NCI-H460 (cell line): ENCODE measurements at places on chromosomes 16 and 17.

- DNase-seq: no peak
These were observed 45.5 kb downstream of the PKD1L3 start for GRCh38 chr16:71954699-71955195.

GRCh38 chr16:49399594-49400364 is 26.2 kb downstream of the C16orf78 start:
- DNase-seq: no peak

DNA sequence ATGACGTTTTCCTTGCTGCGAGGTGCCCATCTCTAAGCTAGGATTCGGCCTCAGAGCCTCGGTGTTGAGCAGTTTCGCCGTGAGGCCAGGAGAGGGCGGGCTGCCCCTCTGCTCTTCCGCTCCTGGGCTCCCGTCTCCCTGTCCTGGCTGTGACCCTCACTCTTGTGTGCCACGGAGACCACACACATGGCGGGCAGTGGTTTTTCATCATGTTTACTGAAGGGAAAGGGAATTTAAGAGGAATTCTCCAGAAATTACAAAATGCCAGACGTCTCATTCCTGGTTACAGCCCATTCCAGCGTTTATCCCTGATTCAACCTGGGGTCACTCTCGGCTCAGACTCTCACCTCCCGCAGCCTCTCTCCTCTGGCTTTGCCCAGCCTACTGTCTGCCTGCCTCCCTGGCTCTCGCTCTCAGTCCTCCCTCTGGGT is 96.8 kb upstream of the ELAC2 start:
- DNase-seq: peak; percentile 52

- no peak for DNase-seq
These were observed 13.7 kb downstream of the RARA start for GRCh38 chr17:40322358-40323315.

DNA sequence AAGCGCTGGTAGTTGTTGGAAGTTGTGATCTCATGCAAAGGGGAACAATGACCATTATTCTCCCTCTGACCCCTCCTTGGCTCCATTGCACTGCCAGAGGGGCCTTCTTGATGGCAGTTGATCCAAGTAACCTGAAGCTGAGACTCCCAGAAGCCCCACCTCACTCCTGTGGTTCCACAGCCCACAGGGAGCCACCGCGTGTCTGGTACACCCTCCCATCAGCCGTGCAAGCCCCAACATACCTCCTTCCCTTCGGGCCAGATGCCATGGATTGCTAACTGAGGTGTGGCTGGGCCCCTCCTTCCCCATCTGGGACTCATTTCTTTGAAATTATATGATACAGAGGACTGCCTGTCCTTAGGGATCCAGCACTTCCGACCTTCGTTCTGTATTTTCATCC is 17.8 kb downstream of the SAP30BP start:
- no peak for DNase-seq

DNA sequence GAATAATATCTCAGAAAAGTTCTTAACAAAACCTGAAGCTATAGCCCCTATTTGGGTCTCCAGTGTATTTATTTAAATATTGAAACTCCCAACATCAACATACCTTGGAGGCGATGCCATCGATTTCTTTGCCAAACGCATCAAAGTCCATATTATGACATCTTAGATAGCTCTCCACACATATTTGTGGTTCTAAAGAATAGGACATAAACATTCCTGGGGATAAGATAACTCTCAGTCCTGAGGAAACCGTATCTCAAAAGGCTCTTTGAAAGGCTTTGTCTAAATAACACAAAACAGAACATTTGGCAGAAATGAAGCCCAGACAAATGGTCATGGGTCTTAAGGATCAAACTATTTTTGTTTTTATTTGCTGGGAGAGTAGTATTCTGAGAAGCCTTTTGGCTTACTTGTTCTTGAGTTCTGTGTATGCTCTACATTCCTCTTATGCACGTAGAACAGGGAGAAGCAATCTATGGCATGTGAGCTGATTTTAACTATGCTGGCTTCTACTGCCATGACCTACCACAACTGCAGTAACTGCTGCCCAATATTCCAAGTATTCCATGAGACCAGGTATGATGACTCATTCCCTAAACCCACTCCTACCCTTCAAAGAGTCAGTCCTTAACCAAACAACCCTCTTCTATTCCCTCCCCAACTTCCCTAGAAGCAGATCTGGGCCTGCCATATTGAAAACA is 279.0 kb upstream of the ZFHX3 start:
- DNase-seq: no peak

DNA sequence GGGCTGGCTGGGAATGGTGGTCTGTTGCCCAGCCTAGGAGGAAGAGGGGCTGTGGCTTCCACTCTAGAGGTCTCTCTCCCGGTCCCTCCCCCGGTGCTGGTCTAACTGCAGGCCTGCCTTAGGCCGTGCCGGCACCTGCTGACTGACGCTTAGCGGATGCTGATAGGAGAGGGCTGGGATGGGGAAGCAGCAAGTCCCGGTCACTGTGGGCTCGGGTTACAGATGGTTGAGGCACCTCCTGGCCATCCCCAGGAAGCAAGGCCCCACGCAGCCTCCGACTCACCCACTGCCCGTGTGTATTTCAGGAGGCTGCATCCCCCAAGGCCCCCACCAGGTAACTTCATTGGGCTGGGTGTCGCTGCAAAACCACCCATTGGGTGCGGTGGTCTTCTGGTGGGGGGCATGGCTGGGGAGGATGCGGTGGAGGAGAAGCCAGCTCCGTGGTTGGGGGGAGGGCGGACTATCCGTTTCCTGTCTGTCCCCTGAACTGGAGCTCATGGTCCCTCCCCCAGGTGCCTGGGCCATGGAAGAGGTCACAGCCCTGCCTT is 278.9 kb downstream of the SEC14L1 start:
- DNase-seq: no peak

GRCh38 chr16:84414789-84415326 is 46.5 kb downstream of the ATP2C2 start:
- DNase-seq: no peak

- DNase-seq: no peak
These were observed 343.8 kb downstream of the TOX3 start for GRCh38 chr16:52203096-52203495.

DNA sequence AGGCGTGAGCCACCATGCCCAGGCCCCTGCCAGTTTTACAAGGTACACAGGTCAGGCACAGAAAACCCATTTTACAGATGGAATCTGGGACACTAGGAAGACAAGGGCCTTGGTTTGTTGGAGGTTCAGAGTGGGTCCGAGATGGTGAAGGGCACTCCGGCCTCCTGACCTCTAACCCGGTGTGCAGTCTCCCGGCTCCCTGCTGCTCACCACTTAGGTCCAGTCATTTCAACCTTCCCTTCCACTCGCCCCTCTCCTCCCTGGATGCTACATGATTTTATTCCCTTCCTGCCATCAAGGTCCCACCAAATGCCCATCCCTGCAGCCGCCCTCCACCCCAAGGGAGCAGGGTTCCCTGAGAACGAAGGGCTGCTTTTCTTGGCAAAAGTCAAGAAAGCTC is 8.7 kb downstream of the ITGAX start:
- DNase-seq: no peak

- peak; percentile 75 for DNase-seq
These were observed 3.5 kb upstream of the PKMYT1 start for GRCh38 chr16:2983706-2984136.

- no peak for DNase-seq
These were observed 70.2 kb downstream of the SMURF2 start for GRCh38 chr17:64591944-64592343.

DNA sequence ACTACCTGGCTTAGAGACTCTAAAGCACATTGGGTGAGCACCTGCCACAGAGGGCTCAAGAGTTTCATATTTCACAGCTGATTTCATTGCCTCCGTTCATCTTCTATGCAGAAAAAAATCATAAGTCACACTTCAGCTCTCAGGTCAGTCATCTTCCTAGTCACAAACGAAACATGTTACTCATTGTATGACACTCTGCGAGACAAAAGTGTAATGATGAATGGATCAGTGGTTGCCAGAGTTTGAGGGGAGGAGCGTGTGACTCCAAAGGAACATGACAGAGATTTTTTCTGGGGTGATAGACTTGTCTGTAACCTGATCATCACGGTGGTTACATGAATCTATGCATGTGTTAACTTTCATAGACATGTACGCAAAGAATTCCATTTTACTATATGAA is 195.2 kb upstream of the CNTNAP4 start:
- DNase-seq: no peak

DNA sequence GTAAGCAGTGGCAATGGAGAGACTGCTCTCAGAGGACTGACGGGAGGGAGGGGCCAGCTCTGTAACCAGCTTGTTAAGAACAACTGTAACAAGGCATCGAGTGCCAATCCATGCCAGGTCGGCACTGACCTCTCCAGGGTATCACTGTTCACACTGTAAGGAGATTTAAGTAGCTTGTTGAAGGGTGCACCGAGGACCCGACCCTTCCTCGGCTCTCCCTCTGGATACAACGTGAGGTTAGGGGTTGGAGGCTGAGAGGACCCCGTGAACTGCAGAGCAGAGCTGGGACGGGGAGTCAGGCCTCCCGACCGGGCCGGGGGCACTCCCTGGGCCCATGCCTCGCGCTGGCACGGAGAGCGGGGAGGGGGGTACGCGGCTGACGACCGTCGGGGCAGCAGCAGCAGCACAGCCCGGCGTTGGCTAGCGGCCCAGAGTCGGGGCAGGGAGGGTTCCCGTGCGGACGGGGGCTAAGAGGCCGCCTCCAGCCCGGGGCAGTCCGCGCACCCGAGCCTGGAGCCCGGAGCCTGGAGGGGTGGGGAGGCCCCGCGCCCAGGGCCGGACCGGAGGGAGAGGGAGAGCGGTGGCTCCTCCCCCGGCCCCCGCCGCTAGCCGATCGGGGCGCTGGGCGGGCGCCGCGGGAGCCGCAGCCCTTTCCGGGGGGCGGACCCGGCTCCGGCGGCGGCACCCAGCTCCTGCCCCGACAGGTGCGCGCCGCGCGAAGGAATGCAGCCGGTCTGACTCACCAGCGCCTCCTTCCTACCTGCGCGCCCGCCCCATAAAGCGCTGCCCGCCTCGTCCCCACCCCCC is at the start of gene ITGB4:
ITGB4 (plus strand) TSS at position 804 of the 807 bp plus-strand sequence. CDS start 3,245 bp downstream, outside the sequence.
- no peak for DNase-seq

GRCh38 chr17:5948811-5949210 is 121.4 kb upstream of the WSCD1 start:
- DNase-seq: no peak

GRCh38 chr17:34305606-34306005 is 13.6 kb upstream of the CCL8 start:
- no peak for DNase-seq

GRCh38 chr17:66087073-66087472 is 104.9 kb downstream of the CEP112 start:
- no peak for DNase-seq

DNA sequence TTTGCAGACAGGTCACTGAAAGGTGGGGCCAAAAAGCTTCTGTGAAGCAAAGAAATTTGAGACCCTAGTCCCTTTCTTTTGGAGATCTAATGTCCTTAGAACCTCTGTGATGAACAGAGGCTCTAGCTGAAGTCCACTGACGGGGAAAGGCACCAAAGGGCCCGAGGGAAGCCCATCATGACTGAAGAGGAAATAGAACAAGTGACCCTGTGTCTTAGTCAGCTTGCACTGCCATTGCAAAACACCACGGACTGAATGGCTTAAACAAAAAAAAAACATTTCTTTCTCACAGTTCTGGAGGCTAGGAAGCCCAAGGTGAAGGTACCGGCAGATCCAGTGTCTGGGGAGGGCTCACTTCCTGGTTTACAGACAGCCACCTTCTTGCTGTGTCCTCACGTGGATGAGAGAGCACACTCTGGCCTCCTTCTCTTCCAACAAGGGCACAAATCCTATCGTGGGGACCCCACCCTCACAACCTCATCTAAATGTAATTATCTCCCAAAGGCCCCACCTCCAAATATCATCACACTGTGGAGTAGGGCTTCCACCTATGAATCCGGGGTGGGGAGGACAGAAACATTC is 24.3 kb upstream of the ASGR2 start:
- DNase-seq: no peak

DNA sequence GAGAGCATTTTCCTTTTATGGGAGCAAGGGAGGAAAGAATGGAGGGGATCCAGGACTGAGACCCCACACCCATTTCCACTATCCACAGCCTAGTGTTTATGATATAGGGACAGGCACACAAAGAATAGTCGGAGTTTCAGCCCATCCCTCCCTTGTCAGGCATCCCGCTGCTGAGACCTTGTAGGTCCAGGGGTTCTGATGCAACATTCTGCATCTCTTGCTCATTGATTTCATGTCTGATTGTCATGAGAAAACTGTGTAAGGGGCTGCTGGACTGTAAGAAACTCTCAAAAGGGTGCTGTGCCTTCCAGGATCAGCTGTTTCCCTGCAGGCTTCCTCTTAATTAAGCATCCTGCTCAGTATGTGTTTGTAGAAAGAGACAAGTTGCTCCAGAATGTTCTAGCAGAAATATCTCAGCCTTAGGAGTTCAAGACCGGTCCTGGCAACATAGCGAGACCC is 5.3 kb upstream of the POLR3E start:
- DNase-seq: no peak

- peak; percentile 95 for DNase-seq
These were observed 49.3 kb upstream of the WSB1 start for GRCh38 chr17:27244491-27245223.

- no peak for DNase-seq
These were observed 21.3 kb downstream of the CA4 start for GRCh38 chr17:60170835-60171752.

GRCh38 chr17:32569171-32570080 is 82.6 kb downstream of the CDK5R1 start:
- DNase-seq: no peak

- no peak for DNase-seq
These were observed 61.4 kb downstream of the CREBBP start for GRCh38 chr16:3819175-3819527.
